ENCODE measurements at places on chromosomes 7 and 10. TPM values are rescaled to one million over a fixed set of nuclear protein-coding genes. Genes with fewer than 3 reads are reported as not detected.

The MYOF gene
- 242 TPM for total RNA-seq

DNA sequence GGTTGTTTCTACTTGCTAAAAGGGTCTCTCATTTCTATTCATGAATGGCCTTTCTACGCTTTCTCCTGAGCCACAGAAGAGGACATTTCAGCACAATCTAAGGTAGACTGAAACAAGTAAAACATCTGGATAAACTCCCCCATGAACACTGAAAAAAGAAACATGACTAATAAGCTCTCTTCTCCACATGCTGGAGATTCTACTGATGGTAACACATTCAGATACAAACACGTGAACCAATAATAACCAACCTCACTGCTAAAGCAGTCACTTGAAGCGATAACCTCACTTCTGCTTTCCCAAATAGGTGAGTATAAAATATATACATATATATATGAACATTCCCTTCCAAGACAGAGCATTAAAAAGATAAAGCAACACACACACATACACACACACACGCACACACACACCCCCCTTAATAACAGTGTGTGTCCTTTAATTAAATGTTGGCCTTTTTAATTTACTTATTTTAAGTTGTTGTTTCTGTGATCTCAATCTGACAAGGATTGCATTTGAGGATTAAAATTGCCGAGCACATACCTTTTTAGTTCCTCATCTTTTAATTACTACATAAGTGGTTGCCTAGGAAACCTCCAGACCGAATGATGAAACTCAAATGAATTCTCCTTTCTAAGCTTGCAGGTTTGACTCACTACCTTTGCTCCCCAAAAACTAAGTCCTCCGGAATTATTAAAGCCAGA, 292.4 kb upstream of the KLF14 start:
- H3K27ac ChIP-seq, result no peak overlapping the region
- no peak for DNase-seq
- no peaks in the 10 kb centered on the region for H3K27me3 ChIP-seq

DNA sequence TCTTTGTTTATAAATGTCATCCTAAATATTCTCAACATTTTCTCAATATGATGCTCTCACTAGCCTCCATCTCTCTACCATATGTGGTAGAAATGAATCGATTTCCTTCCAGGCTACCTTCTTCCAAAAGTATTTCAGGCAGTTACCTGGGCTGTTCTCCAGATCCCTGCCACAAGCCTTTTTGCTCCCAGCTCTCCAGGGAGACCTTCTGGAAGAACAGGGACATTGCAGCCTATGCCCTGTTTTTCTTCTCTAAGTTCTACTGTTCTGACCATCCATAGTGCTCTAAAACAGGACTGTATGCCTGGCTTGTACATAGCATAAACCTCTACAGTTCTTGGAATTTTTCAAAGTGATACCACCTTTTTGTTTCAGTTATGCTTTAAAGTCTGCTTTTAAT, 552.8 kb downstream of the ANKRD7 start:
- H3K27me3 ChIP-seq, result no peaks in the 10 kb centered on the region
- DNase-seq, result no peak
- H3K27ac ChIP-seq, result no peak overlapping the region
- no peaks in the 10 kb centered on the region for H3K36me3 ChIP-seq
- H3K4me1 ChIP-seq, result no peaks in the 10 kb centered on the region

GRCh38 chr7:150917969-150918368, 60.2 kb downstream of the KCNH2 start:
- no peak overlapping the region for H3K4me3 ChIP-seq
- no peaks in the 10 kb centered on the region for H3K36me3 ChIP-seq
- H3K27me3 ChIP-seq, result no peaks in the 10 kb centered on the region
- no peak for DNase-seq
- no peak overlapping the region for H3K27ac ChIP-seq
- no peaks in the 10 kb centered on the region for H3K4me1 ChIP-seq

Measured in aorta (tissue), 5 donors.